Glomerular endothelial cell (primary cell): ENCODE measurements at places on chromosomes 6 and 20.

- no peak for DNase-seq
Observed at GRCh38 chr6:51529240-51529639, 558.2 kb downstream of the PKHD1 start.

GRCh38 chr6:77095936-77096627, 367.2 kb downstream of the HTR1B start:
- no peak for DNase-seq

- no peak for DNase-seq
Observed at GRCh38 chr20:23331450-23332350, 18.9 kb upstream of the NXT1 start.

DNA sequence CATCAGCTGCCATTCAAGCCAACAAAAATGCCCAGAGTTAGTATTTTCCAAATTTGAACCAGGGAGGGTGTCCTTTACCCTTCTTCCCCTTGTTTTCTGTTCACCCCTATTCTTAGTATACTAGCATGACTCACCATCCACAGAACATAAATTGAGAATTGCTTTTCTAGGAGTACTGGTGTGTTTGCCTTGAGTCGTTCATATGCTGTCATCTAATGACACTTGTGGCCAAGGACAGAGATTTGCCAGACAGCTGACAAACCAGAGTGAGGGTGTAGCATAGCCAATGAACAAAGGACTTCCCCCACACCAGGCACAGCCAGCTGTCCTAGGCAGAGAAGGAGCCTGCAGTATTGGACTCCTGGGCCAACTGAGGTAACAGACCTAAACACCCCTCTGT, 62.2 kb downstream of the FILIP1 start:
- DNase-seq = no peak

DNA sequence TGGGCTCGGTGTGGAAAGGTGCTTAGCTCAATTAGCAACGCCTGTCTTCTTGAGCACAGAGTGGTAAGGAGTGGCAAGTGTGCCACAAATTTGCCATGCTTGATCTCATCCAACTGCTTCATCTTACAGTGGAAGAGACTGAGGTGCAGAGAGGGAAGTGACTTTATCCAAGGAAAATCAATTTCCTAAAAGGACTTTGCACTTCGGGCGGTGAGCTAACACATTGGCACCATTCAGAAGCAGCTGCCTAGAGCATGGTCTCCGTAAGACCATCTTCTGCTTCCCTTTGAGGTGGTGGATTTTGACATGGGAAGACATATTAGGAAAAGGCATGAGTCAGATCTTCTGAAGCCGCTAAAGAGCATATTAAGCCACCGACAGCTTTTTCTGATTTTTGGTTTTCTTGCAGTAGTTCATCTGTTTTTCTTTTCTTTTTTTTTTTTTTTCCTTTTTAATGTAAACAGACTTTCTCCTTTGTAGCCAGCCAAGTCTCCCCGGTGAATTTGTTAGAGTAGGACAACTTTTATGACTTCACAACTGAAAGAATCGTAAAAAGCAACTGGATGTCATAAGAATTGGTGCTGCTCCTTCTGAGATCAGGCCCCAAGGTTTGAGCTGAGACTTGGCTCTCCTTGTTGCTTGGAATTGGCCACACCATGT, 273.2 kb downstream of the CDC5L start:
- no peak for DNase-seq
